ENCODE measurements at places on chromosomes 11 and 22. TPM values are rescaled to one million over a fixed set of nuclear protein-coding genes. Genes with fewer than 3 reads are reported as not detected.

DNA sequence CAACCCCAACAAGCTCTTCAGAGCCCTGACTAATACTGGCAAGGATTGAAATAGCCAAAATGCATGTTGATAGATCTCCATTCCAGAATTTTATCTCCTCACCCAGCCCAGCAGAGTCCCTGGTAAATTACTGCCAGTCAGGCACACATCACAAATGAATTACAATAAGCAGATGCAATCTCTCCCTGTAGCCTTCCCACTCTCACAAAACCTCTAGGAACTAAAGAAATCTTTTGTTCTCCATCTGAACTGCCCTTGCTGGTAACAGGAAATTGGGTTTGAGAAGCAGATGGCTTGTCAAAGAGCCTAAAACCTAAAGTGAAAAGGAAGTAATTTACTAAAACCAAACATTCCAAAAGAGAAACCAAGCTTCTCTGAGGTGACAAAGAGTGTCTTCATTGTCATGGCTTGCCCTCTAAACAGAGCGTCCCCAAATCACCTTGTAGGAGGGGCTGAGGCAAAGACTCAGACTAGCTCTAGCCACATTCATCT, 59.5 kb downstream of the FAM168A start:
- peak overlapping the region; percentile 1 for H3K4me3 ChIP-seq
- no peak for DNase-seq
- H3K27ac ChIP-seq = peak overlapping the region; percentile 92
- peaks cover 30% of the 10 kb centered on the region for H3K4me1 ChIP-seq
- no peaks in the 10 kb centered on the region for H3K36me3 ChIP-seq

GRCh38 chr11:32510039-32510438, 73.6 kb upstream of the EIF3M start:
- no peak for DNase-seq
- no peaks in the 10 kb centered on the region for H3K4me1 ChIP-seq
- no peak overlapping the region for H3K27ac ChIP-seq
- no peaks in the 10 kb centered on the region for H3K27me3 ChIP-seq
- no peak overlapping the region for H3K4me3 ChIP-seq
- no peaks in the 10 kb centered on the region for H3K36me3 ChIP-seq

Gene TNNT3
- total RNA-seq = not detected

DNA sequence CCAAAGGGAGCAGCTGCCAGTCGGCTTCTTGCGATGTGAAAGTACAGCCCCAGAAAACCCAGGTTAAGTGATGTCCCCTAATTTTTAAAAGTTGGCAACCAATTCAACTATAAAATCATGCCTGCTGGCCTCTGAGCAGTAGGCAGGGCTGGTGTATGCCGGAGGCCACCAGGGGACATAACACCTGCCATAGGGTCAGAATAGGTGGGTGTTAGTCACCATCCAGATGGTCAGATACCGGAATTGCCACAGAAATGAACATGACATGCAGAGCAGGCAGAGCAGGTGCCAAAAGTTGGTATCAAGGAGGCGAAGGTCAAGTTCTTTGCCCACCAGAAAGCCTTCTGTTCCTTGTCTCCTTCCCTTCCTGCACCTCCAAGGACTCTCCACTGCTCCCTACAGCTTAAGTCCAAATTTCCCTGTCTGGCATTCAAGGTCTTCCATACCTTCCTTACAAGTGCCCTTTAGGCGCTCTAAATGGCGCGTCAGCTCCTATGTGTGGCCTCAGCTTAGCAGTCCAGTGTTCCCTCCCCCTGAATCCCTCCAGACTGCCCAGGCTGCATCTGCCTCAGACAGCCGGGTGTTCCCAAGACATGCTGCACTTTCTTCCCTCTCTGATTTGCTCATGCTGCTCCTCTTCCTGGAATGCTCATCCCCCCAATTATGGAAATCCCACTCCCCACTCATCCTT, 45.1 kb downstream of the PTPRJ start:
- H3K4me1 ChIP-seq = peaks cover 44% of the 10 kb centered on the region
- peak overlapping the region; percentile 31 for H3K4me3 ChIP-seq
- peak overlapping the region; percentile 39 for H3K27ac ChIP-seq
- H3K27me3 ChIP-seq = no peaks in the 10 kb centered on the region
- H3K36me3 ChIP-seq = no peaks in the 10 kb centered on the region

GRCh38 chr22:44423556-44424358, 74.3 kb downstream of the RTL6 start:
- peaks cover 4% of the 10 kb centered on the region for H3K36me3 ChIP-seq
- no peak overlapping the region for H3K4me3 ChIP-seq

Gene ARHGAP20
- total RNA-seq = 0.20 TPM

Gene TSSK2
- total RNA-seq = not detected

Gene CHORDC1
- total RNA-seq = 64.5 TPM

Gene FAM111B
- total RNA-seq = 35.4 TPM

- H3K4me1 ChIP-seq = peaks cover 40% of the 10 kb centered on the region
- no peak overlapping the region for H3K4me3 ChIP-seq
- no peaks in the 10 kb centered on the region for H3K27me3 ChIP-seq
- no peak for DNase-seq
Measured at GRCh38 chr11:126637795-126638175, 282.3 kb downstream of the ST3GAL4 start.

Gene PLEKHB1
- 42.7 TPM for total RNA-seq

- no peak overlapping the region for H3K4me3 ChIP-seq
- DNase-seq = no peak
- H3K27me3 ChIP-seq = no peaks in the 10 kb centered on the region
- no peaks in the 10 kb centered on the region for H3K36me3 ChIP-seq
- H3K27ac ChIP-seq = no peak overlapping the region
Measured at GRCh38 chr11:75823946-75824345, 8.9 kb downstream of the UVRAG start.

Gene AGBL2
- 2.4 TPM for total RNA-seq

DNA sequence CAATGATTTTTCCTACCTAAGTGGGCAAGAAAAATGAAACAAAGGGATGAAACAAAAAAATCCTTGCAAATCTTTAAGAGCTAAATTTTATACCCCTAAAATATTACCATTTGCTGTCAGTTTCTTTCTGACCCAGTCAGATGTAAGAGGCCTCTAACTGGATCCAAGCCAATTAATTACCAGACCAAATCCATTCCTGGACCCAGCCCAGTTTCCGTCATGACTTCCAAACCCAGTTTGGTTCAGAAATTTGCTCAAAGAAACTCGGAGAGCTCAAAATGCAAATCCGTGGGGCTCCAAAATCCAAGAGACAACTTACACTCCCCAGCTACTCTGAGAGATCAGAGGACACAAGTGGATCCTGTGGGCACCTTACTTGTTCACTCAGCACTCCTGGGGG, 46.8 kb downstream of the TRIM44 start:
- no peaks in the 10 kb centered on the region for H3K36me3 ChIP-seq
- H3K27ac ChIP-seq = no peak overlapping the region
- no peaks in the 10 kb centered on the region for H3K4me1 ChIP-seq
- no peak for DNase-seq

GRCh38 chr11:65108469-65109123, 3.1 kb upstream of the TM7SF2 start:
- no peak overlapping the region for H3K27ac ChIP-seq
- H3K27me3 ChIP-seq = peaks cover 4% of the 10 kb centered on the region
- H3K36me3 ChIP-seq = peaks cover 3% of the 10 kb centered on the region
- peaks cover 21% of the 10 kb centered on the region for H3K4me1 ChIP-seq

- DNase-seq = no peak
- no peak overlapping the region for H3K27ac ChIP-seq
- H3K4me1 ChIP-seq = no peaks in the 10 kb centered on the region
- no peaks in the 10 kb centered on the region for H3K36me3 ChIP-seq
Measured at GRCh38 chr11:128271401-128271800, 316.0 kb downstream of the ETS1 start.

Gene VPREB1
- not detected for total RNA-seq

GRCh38 chr11:78469896-78470295, 52.3 kb upstream of the GAB2 start:
- H3K4me3 ChIP-seq = no peak overlapping the region
- peaks cover 10% of the 10 kb centered on the region for H3K36me3 ChIP-seq
- no peak for DNase-seq
- peaks cover 15% of the 10 kb centered on the region for H3K4me1 ChIP-seq

GRCh38 chr11:115845872-115846271, 341.7 kb upstream of the CADM1 start:
- H3K36me3 ChIP-seq = no peaks in the 10 kb centered on the region
- H3K27me3 ChIP-seq = no peaks in the 10 kb centered on the region
- H3K27ac ChIP-seq = no peak overlapping the region
- H3K4me1 ChIP-seq = no peaks in the 10 kb centered on the region
- no peak for DNase-seq
- no peak overlapping the region for H3K4me3 ChIP-seq

Gene CRYBB2
- total RNA-seq = not detected

Gene INS
- not detected for total RNA-seq

- no peak overlapping the region for H3K4me3 ChIP-seq
- H3K27ac ChIP-seq = no peak overlapping the region
- no peaks in the 10 kb centered on the region for H3K36me3 ChIP-seq
- no peak for DNase-seq
- H3K4me1 ChIP-seq = peaks cover 6% of the 10 kb centered on the region
Measured at GRCh38 chr11:75498556-75499255, 27.0 kb downstream of the GDPD5 start.

DNA sequence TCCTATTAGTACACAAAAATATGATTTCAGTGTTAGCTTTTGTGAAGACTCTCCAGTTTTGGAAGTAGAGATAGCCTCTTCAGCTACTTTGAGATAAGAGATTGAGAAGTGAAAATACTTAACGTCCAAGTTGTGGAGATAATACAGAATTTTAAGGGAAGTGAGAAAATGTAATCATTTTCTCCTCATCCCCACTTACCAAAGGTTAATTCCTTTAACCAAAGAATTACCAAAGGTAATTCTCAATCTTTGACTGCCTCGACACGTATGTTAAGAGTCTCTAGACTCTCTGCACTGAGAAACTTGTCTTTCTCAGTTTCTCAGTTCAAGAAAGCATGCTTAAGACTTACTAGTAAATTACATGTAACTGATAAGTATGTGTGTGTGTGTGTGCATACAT, 15.3 kb downstream of the C11orf54 start:
- no peak overlapping the region for H3K4me3 ChIP-seq
- DNase-seq = no peak
- H3K36me3 ChIP-seq = peaks cover 9% of the 10 kb centered on the region
- no peaks in the 10 kb centered on the region for H3K27me3 ChIP-seq
- no peaks in the 10 kb centered on the region for H3K4me1 ChIP-seq

GRCh38 chr11:89463266-89463780, 27.9 kb downstream of the NOX4 start:
- H3K4me3 ChIP-seq = no peak overlapping the region
- H3K4me1 ChIP-seq = no peaks in the 10 kb centered on the region
- no peak for DNase-seq

DNA sequence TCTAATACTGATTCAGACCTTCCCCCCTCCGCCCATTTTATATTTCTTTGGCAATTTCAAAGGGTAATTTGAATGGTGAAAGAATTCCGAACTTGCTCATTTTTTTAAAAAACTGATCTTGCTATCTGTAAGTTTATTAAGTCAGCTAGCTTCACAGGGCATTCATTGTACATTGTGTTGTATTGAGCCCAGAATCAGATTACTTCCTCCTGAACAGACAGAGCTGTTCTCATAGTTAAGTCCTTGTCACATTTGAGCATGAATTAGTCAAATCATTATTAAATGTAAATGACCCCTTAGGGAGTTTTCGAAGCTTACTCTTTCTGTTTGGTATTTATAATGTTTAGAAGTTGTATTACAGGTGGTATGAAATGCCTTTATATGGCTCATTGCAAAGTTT, 34.4 kb downstream of the CYP2R1 start:
- H3K4me3 ChIP-seq = no peak overlapping the region
- H3K4me1 ChIP-seq = peaks cover 11% of the 10 kb centered on the region
- peaks cover 9% of the 10 kb centered on the region for H3K36me3 ChIP-seq
- no peak overlapping the region for H3K27ac ChIP-seq

- H3K36me3 ChIP-seq = no peaks in the 10 kb centered on the region
- DNase-seq = no peak
- peaks cover 40% of the 10 kb centered on the region for H3K4me1 ChIP-seq
- no peak overlapping the region for H3K4me3 ChIP-seq
Measured at GRCh38 chr11:131305005-131305404, 65.4 kb upstream of the NTM start.

DNA sequence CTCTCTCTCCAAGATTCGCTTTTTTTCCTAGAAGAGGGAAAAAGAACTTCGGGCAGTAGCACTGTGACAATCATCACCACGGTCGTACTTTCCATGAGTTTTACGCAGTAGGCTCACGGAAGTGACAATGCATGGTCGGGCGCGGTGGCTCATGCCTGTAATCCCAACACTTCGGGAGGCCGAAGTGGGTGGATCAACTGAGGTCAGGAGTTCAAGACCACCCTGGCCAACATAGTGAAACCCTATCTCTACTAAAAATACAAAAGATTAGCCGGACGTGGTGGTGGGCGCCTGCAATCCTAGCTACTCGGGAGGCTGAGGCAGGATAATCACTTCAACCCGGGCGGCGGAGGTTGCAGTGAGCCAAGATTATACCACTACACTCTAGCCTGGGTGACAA, 23.4 kb downstream of the GRAP2 start:
- H3K36me3 ChIP-seq = no peaks in the 10 kb centered on the region
- no peak overlapping the region for H3K4me3 ChIP-seq
- DNase-seq = no peak
- H3K27ac ChIP-seq = no peak overlapping the region
- H3K27me3 ChIP-seq = peaks cover 3% of the 10 kb centered on the region

Gene SCGB2A2
- not detected for total RNA-seq

Gene IGSF22
- 0.19 TPM for total RNA-seq

DNA sequence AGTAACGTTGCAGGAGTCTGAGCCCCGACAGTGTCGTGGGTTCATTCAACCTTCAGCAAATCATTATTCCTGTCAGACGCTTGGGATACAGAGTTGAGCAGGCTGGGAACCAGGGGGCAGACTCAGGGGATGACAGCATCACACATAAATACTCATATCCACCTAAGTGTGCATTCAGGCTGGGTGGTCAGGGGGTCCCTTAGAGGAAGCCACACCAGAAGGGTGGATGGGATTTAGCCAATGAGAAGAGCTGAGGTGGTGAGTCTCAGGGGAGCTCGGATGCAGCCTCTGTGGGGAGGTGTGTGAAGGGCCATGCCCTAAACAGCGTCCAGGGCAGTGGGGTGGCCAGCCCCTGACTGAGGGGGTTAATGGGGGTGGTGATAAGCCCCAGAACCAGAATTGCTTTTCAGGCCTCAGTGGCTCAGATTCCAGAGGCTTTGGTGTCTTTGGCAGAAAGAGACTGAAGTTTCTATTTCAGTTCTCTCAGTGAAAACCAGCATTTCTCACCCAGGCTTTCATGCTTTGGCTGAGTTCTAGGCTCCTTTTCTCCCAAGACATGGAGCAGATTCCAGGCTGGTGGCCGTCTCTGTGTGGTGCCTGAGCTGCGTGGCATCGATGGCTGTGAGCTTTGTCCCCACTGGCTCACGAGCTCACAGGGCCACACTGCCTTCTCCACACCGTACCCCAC, 83.9 kb upstream of the CLDN5 start:
- DNase-seq = no peak
- no peak overlapping the region for H3K27ac ChIP-seq
- no peaks in the 10 kb centered on the region for H3K27me3 ChIP-seq
- peaks cover 4% of the 10 kb centered on the region for H3K4me1 ChIP-seq
